ENCODE measurements at places on chromosomes 11 and 22.

- no peak for DNase-seq
Observed at GRCh38 chr11:66762088-66762487, 33.1 kb upstream of the SPTBN2 start.

DNA sequence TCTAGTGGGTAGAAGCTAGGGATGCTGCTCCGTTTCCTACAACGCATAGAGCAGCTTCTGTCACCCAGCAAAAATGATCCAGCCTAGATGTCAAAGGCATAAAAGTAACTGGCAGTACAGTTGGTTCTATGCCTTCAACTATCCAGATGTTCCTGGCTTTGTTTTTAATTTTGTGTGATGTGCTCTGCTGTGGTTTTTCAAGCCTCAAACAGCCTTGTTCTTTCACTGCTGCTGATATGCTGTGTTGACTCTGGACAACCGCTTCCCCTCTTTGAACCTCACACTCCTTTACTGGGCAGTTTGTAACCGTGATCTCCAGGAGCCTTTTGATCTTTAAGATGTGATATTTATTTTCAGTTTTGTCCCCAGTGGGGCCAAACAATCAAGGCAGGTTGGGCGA is 116.4 kb downstream of the SEZ6L start:
- no peak for DNase-seq

DNA sequence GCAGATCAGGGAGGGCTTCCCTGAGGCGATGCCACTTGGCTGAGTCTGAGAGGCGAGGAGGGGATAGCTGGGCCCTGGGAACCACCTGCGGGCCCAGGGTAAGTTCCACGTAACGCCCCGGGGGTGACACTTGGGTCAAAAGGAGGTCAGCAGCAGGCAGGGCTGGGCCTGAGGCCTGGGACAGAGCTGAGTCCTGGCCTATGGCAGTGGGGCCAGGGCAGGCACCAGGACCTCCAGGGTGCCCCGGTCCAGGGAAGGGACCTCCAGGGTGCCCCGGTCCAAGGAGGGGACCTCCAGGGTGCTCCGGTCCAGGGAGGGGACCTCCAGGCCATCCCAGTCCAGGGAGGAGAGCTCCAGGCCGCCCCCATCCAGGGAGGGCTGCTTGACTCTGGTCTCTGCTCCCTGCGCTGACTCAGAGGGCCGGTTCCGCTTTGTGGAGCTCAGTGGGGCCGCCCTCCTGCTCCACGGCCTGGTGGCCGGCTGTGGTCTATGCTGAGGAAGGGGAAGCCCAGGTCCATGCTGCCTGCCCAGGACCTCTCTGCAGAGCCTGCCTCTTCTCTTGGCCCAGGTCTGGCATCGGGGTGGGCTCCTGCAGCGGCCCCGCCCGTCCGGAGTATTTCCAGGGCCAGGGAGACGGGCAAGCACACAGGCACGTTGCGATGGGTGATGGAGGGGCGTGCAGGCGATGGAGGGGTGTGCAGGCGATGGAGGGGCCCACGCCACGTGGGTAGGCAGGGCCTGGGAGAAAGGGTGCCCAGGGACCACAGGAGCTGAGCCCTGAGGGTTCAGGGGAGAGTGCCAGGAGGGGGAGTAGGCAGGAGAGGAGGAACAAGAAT is 19.5 kb upstream of the WNT7B start:
- DNase-seq, result no peak

- no peak for DNase-seq
Observed at GRCh38 chr11:14075118-14076078, 112.9 kb downstream of the SPON1 start.

DNA sequence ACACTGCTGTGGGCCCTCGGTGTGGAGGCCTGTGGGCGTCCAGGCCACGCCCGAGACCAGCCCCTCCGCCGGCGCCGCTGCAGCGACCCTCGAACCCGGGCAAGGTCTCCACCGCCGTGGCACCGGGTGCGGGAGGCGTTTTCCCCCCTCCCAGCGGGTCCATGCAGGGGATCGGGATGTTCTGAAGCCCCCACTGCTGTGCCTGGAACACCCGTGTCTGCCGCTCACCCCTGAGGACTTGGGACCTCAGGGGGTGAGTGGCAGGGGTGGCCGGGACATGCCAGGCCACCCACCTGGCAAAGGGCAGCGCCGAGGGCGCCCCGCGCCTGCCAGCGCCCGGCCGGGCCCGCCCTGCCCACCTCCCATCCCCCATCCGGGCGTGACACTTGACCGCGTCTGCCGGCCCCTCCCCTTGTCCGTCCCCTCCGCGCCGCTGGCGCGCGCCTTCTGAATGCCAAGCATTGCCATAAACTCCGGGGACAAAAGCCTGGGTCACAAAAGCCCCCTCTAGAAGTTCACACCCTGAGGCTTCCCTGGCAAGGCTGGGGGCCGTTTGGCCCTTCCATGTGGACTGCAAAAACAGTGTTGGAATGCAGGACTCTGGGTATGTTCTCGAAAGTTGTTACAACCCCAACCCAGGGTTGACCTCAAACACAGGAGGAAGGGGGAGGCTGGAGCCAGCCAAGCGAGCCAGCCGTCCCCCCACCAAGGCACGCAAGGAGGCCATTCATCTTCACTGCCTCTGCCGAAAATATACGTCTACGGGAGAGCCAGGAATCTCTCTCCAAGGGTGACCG is 819 bp upstream of the KCNQ1OT1 start:
- peak; percentile 28 for DNase-seq

DNA sequence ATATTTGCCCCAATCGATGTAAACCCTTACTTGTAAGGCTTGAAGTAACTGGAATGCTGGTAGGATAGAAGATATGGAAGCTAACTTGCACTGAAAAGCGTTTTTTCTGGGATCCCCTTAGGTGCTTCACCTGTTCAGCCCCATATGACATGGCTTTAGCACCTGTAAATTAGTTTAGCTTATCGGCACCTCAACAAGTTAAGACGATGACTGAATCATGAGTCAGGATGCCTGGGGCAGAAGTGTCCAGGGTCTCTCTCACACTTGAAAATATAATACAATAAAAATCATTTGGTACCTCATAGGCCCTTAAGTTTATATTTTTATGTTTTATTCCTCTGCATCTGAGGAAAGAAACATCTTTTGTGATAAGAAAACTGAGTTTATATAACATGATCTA is 409.2 kb upstream of the LRRC4C start:
- DNase-seq, result no peak

- no peak for DNase-seq
Observed at GRCh38 chr11:121418625-121419114, 33.4 kb upstream of the SORL1 start.

DNA sequence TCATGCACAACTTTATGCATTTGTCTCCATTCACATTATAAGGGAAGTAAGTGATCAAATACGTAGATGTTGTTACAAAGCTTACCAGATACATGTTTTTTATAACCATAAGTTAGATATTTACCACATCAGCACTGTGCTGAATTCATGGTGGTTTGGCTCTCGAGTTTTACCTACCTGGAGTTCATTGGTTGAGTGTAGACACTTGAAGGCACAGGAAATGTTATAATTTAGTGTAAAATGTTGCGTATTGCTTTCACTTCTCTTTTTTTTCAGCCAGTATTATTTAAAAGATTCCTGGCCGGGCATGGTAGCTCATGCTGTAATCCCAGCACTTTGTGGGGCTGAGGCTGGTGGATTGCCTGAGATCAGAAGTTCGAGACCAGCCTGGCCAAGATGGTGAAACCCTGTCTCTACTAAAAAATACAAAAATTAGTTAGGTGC is 53.1 kb upstream of the GRK2 start:
- no peak for DNase-seq

GRCh38 chr22:17198170-17199002 is 20.8 kb downstream of the ADA2 start:
- DNase-seq, result no peak

GRCh38 chr11:10617551-10617950 is 49.1 kb upstream of the LYVE1 start:
- DNase-seq, result no peak

- peak; percentile 74 for DNase-seq
Observed at GRCh38 chr11:69293819-69294505, at the start of gene MYEOV. Gene MYEOV (plus strand): TSS chr11:69294155. CDS start chr11:69295355, 1,200 bp downstream.
